MG63 (cell line): ENCODE measurements at places on chromosomes 12 and 14.

GRCh38 chr12:2112401-2112800 is 59.6 kb downstream of the CACNA1C start:
- no peak for DNase-seq

GRCh38 chr14:25516838-25517237 is 466.9 kb upstream of the STXBP6 start:
- no peak for DNase-seq

DNA sequence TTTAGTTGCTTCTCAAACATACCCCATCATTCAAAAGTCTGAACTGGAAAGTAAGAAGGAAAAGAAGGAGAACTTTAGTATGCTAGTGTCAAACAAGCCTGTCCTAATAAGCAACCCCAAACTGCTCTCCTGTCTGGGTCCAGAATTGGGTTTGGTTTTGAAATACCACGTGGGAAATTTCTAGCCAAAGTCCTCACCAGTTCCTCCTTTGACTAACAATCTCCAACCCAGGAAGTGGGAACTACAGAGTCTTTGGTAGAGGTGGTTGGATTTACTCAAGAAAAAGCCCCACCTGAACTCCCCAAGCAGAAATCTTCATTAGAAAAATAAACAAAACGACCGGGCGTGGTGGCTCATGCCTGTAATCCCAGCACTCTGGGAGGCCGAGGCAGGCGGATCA is 17.4 kb upstream of the EIF4B start:
- no peak for DNase-seq

DNA sequence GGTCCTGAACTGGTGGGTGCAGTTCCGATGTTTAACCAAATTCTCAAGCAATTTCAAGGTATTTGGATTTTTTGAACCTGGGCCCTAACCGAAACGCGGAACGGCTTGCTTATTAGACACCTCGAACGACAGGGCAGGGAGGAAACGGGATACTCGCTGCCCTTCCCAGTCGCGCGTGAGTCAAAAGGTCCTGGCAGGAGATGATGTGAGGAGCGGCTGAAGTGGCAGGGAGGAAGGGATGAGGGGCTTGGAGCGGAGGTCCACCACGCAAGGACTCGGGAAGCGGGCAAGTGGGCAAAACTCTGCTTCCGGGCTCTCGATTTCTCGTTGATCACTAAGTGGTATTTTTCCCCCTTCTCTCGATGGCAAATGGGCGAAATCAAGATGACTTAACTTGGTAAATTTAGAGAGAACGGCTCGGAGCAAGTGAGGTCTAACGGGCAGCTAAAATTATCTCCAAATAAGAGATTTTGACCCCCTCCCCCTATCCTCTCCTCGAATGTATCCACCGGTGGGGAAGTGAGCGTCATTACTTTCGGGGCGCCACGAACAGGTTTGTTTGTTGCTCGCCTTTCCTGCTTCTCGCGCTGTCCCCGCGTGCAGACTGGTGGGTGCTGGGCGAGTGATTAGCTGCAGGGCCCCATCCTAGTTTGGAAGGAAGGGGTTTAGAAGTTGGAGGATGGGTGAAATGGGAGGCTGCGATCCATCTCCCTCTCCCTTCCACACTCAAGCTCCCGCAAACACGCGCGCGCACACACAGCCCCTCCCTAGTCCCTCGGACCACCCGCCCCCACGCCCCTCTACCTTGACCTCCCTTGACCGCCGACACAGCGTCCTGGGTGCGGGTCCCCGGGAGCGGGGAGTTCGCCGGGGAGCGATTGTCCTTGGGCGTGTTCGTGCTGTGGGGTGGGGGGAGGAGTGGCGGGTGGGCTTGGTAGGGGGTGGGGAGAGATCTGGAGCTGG is 986 bp upstream of the NTF3 start:
- DNase-seq: no peak

DNA sequence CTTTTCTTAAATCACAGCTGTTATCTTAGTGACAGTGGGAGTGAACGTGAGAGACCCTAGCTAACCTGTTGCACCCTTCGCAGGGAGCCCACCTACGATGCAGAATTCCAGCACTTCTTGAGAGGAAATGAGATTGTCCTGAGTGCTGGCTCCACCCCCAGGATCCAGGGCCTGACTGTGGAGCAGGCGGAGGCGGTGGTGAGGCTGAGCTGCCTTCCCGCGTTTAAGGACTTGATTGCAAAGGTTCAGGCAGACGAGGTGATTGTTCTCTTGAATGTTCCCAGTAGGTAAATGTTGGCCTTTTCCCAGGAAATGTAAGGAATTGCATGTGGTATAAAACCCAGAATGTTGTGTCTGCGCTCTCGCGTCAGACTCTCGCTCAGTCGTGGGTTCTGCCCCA is 46.7 kb downstream of the HSP90AA1 start:
- no peak for DNase-seq

- no peak for DNase-seq
Observed at GRCh38 chr14:27184427-27184826, 586.6 kb upstream of the NOVA1 start.

DNA sequence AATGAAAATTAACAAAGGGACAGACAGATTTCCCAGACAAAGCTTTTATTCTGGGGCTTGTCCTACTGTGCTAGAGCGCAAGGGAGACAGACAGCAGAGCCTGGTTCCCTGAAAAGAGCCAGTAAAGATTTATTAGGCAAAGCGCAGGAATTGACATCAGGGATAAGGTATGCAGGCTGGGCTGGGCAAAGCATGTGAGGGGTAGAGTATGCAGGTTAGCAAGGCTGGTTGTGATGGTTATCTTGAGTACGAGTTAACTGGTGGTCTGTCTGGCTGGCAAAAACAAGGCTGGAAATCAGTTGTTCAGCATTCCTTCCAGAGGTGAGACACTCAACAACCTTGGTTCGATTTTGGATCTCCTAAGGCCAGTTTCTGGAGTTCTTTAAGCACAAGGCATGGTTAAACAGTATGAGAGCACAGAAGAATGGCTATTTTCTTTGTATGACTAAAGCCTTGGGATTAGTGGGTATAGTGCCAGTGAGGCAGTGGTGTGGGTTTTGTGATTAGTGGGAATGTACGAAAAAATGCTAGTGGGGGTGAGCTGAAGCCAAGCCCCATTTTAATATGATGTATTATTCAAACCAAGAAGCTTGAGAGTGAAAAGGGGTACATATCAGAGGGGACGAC is 30.9 kb downstream of the BTBD7 start:
- DNase-seq: no peak

- DNase-seq: no peak
Observed at GRCh38 chr14:75333606-75334548, 55.2 kb downstream of the FOS start.

DNA sequence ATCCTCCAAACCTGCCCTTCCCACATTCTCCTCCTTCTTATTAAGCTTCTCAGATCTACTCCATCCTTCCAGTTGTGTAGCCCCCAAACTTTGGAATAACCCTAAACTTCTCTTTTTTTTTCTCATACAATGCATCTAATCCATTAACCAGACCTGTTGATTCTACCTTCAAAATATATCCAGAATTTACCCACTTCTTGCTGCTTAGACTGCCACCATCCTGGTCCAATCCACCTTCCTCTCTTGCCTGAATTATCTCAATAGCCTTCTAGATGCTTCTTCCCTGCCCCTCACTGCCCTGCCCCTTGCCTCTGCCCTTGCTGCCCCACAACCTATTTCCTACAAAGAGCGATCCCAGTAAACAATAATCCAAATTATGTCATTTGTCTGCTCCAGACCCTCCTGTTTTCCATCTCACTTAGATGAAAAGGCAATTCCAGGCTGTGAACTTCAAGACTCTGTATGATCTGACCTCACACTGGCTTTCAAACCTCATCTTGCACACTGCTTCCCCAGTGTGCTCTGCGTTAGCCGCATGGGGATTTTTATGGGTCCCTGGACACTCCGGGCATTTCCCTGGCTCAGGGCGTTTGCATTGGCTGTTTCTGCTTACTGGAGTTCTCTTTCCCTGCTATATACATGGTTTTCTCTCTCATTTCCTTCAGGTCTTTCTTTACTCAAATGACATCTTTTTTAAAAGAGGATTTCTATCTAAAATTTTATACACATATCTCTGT is 42.6 kb upstream of the HIF1A start:
- DNase-seq: no peak
